A172 (cell line): ENCODE measurements at places on chromosomes 11 and 22. TPM values are rescaled to one million over a fixed set of nuclear protein-coding genes. Genes with fewer than 3 reads are reported as not detected.

DNA sequence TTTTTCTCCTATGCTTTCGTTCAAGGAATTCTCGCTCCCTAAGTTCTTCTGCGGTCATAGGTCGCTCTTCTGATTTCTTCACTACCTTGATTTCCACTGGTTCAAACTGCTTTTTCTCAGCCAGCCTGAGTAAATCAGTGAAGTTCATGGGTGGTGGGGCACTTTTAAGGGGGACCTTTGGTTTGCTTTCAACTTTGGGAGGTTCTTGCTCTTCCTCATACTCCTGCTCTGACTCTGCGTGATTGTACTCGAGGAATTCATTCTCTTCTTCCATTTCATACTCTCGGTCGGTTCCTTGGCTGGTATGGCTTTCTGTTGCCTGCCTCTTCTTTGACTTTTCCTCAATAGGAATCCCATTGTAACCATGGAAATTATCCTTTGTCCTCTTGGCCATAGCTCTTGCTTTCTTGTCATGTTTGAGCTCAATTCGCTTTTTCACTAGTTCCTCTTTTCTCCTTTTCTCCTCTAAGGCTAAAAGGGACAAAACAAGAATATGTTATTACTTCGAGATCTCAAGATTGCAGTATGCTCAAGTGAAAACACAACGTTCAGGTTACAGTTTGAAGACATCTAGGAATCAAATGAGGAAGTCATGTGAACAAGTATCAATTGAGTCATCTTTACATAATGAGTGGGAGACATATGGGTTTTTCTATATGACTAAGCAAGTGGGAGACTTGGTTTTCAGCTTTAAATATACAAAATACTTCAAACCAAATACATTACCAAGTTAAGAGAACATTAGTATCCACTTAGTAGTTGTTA, 16.2 kb downstream of the MISFA start:
- no peak for DNase-seq

DNA sequence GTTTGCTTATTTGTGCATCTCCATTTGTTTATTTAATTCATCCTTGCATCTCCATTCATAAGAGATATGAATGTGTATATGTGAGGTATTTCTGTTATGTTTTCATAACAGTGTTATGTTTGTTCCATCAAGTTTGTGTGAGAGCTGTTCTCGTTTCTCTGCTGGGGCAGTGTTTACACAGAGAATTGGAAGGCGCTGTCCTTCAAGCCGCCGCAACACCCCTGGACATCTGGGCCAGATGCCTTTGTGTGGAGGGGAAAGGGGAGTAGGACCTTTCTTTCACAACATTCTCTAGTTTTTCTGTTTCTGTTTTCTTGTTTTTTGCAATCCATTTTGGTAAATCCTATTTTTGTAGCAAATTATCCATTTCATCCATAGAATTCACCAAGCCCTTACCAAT, 7.0 kb upstream of the TM7SF2 start:
- no peak for DNase-seq

Gene KRTAP5-1
- not detected in 2 replicates for total RNA-seq

GRCh38 chr11:3022300-3022967, 30.3 kb upstream of the NAP1L4 start:
- DNase-seq: peak; percentile 42

GRCh38 chr22:29692327-29692640, 27.5 kb upstream of the CABP7 start:
- no peak for DNase-seq

- no peak for DNase-seq
These were observed 142.8 kb upstream of the MTNR1B start for GRCh38 chr11:92826603-92827002.
